ENCODE measurements at places on chromosomes 5 and 9. TPM values are rescaled to one million over a fixed set of nuclear protein-coding genes. Genes with fewer than 3 reads are reported as not detected.

- DNase-seq = no peak
Measured at GRCh38 chr5:97242341-97242740, 59.3 kb upstream of the RIOK2 start.

DNA sequence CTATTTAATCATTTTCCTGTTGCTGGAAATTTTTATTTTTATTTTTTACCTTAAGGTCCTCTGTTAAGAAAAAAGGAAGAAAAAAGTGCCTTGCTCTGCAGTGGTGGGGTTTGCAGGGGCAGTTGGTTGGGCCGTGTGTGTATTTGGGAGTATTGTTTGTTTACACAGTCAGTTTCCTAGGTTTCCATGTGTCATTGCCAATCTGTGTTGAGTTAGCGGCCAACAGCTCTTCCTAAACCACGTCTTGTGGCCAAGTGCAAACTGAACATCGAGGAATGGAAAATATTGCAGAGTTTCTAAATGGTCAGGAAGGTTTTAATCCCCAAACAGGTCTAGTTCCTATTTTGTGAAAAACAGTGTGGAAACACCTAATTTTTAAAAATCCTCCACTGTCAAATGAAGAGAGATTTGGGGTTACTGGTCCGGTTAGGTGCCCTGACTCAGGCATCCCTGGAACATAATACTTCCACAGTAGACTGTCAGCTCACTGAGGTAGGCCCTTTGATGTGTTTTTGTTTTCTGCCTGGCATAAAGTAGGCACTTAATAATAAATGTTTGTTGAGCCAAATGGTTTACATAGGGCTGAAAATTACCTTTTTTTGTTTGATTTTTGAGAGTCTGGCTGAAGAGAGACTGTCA, 37.0 kb downstream of the MAMDC2 start:
- peak; percentile 44 for DNase-seq

DNA sequence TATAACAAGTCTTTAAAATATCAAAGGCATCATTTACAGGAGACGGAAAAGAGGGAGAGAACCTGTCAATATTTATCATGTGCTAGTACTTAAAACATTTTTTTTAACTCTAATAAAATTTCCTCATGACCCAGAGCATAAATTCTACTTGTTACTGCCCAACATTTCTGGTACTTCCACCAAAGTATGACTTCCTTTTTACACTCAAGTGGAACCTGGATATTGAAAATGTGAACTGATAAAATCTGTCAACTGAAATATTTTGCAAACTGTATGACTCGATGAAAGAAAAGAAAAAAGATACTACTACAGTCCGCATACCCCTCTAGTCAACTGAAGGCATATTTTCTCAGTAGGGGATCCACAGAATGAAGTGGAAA, 37.1 kb downstream of the FAM13B start:
- no peak for DNase-seq

- no peak for DNase-seq
Measured at GRCh38 chr5:115190388-115190787, 20.7 kb upstream of the TRIM36 start.

DNA sequence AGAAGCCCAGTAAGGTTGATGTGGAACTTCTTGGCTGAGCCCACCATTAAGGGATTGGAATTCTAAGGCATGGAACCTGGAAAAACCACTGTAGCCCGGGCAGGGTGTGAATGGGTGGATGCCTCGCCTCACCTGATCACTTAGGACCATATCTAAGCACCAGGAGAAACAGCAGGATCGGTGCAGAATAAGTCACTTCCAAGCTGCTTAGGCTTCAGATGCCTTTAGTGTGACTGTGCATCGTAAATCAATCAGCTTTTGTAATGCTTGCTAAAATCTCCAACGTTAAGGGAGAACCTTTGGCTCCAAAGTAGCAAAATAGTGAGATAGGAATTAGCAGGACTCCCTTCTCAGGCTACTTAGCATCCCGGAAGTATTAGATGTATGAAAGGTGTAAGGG, 103.9 kb upstream of the MEGF10 start:
- DNase-seq = peak; percentile 23

GRCh38 chr9:21465859-21466518, 16.1 kb downstream of the IFNE start:
- peak; percentile 76 for DNase-seq

DNA sequence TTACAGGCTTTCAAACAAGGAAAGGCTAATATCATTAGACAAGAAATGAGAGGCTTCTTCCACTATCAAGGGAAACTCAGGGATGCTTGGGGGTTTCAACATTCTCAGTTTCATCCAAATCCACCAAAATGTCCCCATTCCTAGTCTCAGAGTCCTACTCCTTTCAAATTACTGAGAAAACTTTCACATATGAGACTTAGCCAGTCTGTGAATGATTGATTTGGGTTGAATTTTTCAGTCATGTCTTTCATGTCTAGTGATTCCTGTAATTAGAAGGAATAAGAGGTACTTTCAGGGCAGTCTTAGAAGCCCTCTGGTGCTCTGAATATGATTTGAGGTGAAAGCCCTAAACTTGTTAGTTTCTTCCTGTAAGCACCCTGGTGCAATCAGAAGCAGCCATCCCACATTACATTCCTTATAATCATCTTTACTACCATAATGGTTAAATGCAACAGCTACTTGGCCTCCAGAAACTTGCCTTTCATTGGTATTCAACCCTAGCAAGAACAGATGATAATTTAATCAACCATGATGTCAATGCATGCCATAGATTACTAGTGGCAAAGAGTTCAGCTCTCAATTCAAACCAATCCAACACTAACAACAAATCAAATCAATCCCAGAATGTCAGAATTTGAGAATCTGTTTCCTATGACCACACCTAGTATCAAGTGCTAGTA, 50.7 kb upstream of the RIC1 start:
- peak; percentile 40 for DNase-seq

DNA sequence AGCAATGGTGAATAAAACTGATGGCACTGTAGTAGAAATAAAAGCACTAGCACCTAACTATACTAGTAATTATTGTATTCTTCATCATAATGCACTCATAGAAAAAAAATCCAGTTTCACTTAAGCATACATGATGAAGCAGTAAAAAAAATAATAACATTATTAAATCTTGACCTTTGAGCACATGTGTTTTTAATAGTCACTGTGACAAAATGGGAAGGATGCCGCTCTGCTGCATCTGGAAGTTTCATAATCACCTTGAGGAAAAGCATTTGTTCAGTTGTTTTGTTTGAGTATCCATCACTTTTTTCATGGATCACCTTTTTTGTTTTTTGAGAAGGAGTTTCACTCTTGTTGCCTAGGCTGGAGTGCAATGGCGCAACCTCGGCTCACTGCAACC, 13.2 kb downstream of the OR2K2 start:
- DNase-seq = no peak

GRCh38 chr5:96733771-96734500, 71.8 kb downstream of the CAST start:
- peak; percentile 68 for DNase-seq

DNA sequence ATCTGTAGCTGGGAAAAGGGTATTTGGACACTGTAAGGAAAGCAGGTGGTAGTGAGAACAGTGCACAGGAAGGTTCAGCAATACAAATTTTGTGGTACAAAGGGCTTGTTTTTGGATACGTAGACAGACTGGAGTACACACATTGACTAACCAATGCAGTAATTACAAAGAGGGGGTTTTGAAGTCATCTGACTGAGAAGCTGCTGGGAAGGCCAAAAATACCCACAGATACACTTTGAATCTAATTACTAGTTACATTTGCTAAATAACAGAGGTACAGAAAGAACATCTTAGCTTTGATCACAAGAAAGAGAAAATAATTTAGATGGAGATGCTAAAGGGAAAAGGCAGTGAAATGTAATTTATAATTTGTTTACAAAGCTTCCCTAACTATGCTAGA, 45.9 kb downstream of the PKD2L2 start:
- no peak for DNase-seq

DNA sequence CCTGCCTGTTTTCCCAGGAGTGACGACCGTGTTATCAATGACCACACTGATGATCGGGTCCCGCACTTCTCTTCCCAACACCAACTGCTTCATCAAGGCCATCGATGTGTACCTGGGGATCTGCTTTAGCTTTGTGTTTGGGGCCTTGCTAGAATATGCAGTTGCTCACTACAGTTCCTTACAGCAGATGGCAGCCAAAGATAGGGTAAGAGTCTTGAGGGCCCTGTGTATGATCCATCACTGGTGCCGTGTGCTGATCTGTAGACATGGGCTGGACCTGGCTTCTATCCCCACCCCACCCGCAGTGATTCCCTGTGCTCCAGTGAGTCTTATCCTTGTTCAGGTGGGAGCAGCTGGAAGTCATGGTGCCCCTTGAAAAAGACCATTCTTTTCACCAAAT, 26.0 kb downstream of the GABRP start:
- DNase-seq = peak; percentile 41

DNA sequence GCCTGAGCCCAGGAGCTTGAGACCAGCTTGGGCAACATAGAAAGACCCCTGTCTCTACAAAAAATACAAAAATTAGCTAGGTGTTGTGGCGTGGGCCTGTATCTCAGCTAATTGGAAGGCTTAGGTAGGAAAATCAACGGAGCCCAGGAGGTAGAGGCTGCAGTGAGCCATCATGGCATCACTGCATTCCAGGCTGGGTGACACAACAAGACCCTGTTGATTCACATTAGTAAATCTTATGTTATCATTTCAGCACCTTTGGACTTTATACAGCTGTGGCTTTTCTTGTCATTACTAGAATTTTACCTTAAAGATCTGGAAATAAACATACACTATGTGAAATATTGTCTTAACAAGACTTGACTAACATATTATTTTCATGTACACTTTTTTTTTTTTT, 185.0 kb downstream of the ZNF608 start:
- DNase-seq = no peak

GRCh38 chr5:111345731-111346130, 121.5 kb downstream of the CAMK4 start:
- DNase-seq = no peak

DNA sequence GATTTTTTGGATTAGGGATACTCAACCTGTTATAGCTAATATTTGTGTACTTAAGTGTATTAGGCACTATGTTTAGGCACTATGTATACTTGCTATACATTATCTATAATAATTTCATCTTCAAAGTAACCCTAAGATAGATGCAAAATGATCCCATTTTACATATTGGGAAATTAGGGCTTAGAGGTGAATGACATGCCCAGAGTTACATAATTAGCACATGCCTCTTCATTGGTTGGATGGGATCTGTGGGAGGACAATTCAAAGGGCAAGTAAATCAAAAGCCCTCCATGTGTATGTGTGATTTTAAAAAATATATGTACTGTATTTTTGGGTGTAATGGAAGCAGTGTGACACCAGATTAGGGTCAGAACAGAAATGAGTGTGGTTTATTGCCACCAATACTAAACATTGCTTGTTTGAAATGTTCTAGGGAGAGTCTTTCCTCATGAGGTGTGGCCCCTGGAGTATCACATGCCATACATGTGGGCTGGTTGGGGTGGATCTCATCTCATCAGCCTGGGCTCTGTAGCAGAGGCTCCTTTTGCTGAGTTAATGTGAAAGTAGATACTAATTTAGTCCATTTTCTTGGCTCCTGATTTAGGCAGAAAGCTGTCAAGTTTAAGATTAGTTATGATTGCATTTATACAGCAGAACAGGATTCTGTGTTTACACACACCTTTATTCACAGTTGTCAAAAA, 5.5 kb downstream of the C9orf85 start:
- no peak for DNase-seq

GRCh38 chr5:148626081-148626613, 28.2 kb downstream of the HTR4 start:
- DNase-seq = no peak

GRCh38 chr5:133370904-133371303, 241.4 kb downstream of the FSTL4 start:
- DNase-seq = no peak

DNA sequence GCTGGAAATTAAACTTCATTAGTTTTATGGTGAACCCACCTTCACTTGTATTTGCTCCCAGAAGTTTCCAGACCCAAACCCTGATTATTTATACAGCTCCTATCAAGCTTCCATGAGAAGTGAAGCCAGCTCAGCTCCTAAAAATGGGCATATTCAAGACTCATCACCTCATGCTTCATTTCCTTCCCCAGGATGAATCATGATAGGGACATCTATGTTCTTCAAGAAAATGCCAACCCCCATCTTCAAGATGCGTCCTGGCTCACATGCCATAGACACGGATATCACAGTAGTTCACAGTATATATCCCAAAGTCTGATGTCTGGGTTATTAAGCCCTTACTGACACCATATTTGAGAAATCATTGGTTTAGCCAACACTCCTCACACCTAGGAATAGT, 217.6 kb downstream of the NPR3 start:
- DNase-seq = peak; percentile 4

DNA sequence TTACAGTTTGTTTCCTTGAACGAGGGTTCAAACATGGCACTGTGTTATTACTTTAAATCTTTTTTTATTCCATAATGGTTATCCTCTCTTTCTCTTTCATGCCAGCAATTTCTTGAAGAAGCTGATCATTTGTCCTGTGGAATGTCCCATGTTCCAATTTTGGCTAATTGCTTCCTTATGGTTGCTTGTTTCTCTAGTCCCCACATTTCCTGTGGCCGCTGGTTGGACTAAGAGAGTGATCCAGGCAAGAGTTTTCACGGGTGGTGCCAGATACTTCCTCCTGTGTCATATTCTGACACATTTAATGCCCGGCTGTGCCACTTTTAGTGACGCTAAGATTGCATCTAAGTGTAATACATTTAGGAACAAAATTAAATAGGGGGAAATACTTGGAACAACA, 83.8 kb upstream of the FAM169A start:
- no peak for DNase-seq

The PCDHGB4 gene
- 12.5 TPM for total RNA-seq

The LCN12 gene
- total RNA-seq = 0.40 TPM

The POLR3G gene
- 10.8 TPM for total RNA-seq

The GABRA6 gene
- total RNA-seq = not detected

The PCDHGA6 gene
- 2.1 TPM for total RNA-seq

The ABLIM3 gene
- 17.5 TPM for total RNA-seq

The NAIP gene
- 0.69 TPM for total RNA-seq

Data from renal cortical epithelial cell (primary cell).